SK-N-DZ (cell line): ENCODE measurements at places on chromosomes 1 and 21.
A peak's percentile ranks its signal among the peaks of the same experiment; 100 is the strongest.

DNA sequence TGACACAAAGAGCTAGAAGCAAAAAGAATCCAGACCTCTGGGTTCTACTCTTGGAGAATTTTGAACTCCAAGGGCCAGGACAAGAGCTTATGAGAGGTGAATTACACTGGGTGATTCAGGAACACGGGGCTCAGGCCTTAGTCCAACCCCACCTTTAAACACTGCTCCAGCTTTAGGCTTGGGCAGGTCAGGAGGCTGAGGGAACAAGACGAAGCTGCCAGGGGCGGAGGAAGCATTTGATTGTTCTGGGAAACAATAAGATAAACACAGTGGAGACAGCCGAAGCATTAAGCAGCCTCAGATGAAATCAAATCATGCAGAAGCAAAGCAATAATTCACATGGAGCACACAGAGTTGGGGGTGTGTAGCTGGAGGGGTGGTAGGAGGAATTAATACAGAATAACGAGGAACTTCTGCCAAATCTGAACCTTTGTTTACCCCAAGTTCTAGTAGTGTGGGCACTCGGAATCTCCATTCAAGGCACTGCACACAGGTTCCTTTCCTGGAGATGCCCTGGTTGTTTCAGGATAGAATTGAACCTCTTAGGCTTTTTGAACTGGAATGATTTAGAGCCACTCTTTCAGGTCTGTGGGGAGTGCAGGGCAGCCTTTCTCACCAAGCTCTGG, 93.2 kb downstream of the PLXNA2 start:
- no peak for DNase-seq

- DNase-seq, result no peak
Observed at GRCh38 chr1:6745073-6745472, 40.2 kb upstream of the CAMTA1 start.

DNA sequence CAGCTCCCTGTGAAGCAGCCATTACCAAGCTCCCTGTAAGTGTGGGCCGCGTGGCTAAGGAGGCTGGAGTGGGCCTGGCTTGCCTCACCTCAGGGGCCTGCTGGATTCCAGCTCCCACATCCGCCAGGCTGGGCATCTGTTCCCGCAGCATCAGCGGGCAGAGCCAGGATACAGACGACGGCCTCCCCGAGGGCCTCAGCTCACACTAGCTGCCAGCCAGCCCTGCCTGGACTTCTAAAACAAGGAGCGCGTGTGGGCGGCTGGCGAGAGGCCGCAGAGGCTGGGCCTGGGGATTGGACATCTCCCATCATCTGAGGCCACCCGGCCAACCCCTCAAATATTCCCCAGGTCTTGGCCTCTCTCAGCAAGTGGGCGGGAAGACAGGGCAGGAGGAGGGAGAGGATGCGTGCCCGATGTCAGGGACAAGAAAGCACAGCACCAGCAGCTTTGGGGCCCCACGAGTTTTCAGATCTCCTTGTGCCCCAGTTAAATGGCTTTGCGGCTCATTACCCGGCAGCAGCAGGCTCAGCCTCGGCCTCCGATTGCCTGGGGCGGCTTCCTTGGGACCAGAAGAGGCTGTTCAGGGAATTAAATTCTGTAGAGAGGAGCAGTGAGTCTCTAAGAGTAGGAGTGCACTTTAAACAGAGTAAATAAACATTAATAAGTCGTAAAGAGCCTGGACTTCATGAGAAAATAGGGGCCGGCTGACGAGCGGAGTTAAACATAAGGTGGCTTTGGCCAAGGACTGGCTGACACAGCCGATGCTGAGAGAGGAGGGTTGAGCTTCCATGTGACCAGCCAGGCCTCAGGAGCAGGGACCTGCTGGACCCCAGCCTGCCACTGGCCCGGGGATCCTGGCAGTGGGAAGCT, 208.9 kb upstream of the C1orf174 start:
- no peak for DNase-seq

DNA sequence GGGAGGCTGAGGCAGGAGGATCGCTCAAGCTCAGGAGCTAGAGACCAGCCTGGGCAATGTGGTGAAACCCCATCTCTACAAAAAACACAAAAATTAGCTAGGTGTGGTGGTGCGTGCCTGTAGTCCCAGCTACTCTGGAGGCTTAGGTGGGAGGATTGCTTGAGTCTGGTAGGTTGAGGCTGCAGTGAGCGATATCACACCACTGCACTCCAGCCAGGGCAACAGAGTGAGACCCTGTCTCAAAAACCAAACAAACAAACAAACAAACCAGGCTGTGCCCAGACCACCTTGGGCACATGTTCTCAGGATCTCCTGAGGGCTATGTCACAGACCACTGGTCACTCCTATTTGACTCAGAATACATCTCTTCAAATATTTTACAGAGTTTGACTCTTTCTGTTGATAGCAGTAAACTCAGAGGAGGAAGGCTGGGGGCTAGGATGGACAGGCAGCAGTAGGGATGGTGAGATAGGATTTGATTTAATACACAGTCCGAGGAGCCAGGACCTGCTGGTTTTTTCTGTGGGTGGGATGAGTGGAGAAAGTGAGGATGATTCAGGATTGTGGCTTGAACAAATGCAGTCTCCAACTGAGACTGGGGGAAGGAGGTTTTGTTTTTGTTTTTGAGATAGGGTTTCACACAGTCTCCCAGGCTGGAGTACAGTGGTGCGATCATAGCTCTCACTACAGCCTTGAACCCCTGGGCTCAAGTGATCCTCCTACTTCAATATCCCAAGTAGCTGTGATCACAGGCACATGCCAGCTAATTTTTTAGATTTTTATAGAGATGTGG, 46.5 kb downstream of the OLFML3 start:
- DNase-seq, result no peak

GRCh38 chr1:210231846-210232510, 618 bp upstream of the SERTAD4 start:
- DNase-seq, result peak; percentile 68

GRCh38 chr1:113073479-113073950, 517 bp downstream of the LRIG2 start:
- no peak for DNase-seq

DNA sequence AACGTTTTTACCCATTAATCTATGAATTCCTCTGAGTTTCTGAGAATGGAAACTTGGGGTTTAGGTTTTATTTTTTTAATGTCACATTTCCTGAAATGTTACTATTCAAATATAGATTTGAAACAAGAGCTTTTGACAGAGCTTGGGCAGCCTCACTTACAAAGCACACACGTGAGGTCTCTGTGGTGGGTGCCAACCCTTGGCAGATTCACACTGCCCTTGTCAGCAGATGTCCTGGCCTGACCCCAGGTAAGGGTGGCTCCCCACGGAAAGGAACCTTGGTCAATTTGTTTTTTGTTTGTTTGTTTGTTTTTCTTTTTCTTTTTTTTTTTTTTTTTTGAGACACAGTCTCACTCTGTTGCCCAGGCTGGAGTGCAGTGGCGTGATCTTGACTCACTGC, 53.5 kb downstream of the FAAP20 start:
- DNase-seq, result no peak

DNA sequence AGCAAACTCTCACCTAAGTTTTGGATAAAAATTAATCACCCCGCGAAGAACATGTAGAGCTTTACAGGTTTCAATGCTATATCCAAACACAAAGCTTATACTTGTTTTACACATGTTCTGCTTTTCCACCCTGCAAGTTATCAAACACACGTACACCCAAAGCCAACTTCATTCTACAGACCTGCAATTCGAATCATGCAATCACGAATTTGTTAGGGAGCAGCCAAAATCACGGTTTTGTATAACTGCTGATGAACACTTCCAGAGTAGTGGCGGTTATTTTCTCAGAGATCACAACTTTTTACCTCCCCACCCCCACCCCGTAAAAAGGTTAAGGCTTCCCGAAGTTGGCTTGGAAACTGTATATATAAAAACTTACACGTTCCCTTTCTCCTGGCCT, 1.4 kb downstream of the HMGN1 start:
- no peak for DNase-seq

GRCh38 chr1:109112056-109112651, 1.8 kb upstream of the ELAPOR1 start:
- DNase-seq, result peak; percentile 42

DNA sequence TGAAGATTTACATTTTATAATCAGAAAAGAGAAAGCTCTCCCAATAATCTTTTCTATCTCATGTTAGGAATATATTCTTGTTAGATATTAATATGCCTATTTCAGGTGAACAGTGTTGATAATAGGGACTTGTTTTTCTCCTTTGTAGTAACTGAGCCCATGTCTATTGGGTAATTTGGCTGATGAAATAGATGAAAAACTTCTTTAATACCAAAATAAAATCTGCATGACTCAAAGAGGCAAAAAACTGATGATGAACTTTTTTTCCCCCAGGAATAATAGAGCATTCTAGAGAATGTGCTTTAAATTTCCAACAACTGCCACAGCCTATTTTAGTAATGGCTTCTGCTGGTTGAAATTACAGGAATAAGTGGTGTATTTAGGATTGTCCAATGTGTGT, 178.9 kb upstream of the GREM2 start:
- no peak for DNase-seq

GRCh38 chr21:39686646-39687468, 58.1 kb upstream of the IGSF5 start:
- DNase-seq, result no peak

DNA sequence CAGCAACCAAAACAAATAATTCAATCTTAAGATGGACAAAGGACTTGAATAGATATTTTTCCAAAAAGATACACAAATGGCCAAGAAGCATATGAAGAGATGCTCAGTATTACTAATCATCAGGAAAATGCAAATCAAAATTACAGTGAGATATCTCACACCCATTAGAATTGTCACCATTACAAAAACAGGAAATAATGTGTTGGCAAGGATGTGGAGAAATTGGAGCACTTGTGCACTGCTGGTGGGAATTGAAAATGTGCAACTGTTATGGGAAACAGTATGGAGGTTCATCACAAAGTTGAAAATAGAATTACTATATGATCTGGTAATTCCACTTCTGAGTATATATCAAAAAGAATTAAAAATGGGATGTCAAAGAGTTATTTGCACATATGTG, 83.2 kb downstream of the SH3GLB1 start:
- no peak for DNase-seq

DNA sequence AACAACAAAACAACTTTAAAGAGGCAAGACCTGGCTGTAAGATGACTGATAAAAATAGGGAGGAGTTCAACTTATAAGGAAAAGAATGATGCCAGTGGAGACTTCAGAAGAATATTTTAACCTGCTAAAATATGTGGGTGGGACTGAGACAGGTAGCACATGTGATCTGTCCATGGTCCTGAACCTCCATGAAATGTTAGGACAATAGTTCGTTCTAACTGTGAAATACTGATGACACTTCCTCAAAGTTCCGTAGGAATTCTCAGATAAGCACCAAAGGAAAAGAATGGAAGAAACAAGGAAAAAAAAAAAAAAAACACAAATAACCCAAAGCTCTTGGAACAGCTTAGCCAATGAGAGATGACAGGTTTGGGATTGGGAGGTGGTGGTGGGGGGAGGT, 44.7 kb downstream of the CDC42BPA start:
- no peak for DNase-seq
